ENCODE measurements at places on chromosomes 11 and 22. TPM values are rescaled to one million over a fixed set of nuclear protein-coding genes. Genes with fewer than 3 reads are reported as not detected.

HDAC10 gene
- total RNA-seq: 32.4 TPM

OR2AG1 gene
- 0.04 TPM for total RNA-seq

C11orf16 gene
- total RNA-seq: not detected

MUC15 gene
- total RNA-seq: not detected

NNMT gene
- total RNA-seq: not detected

LBHD1 gene
- 2.8 TPM for total RNA-seq

CARD10 gene
- 17.0 TPM for total RNA-seq

ACRV1 gene
- total RNA-seq: not detected

POGLUT3 gene
- total RNA-seq: 12.2 TPM

CALCA gene
- total RNA-seq: 1.9 TPM

KDM4D gene
- 2.6 TPM for total RNA-seq

Measured in GM23338 (cell line).